ENCODE measurements at places on chromosomes 1 and 21. TPM values are rescaled to one million over a fixed set of nuclear protein-coding genes. Genes with fewer than 3 reads are reported as not detected.

DNA sequence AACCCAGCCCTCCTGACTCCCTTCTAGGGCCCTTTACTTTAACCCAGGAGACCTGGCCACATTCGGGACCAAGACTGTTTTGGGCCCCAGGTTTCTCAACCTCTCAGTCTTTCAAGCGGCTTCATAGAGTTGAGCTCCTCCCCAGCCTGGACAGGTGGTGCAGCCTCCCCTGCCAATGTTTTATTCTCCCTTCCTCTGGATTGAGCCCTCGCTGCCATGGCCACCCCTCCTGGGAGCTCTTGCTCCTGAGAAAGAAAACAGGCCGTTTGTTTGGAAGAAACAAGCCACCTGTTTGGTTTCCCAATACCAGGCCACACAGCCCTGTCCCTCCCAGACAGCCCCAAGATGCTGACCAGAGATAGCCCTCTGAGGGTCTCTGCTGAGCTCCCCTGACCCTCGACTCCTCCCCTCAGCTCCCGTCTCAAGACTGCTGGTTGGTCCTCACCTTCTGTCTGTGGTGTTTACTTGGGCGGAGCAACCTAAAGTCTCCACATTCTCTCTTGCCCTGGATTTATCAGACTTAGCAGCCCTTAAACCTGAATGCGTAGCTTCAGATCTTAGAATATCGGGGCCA, 3.3 kb downstream of the TMEM51 start:
- DNase-seq: peak; percentile 19

- DNase-seq: no peak
Observed at GRCh38 chr1:110058591-110058990, 11.9 kb downstream of the ALX3 start.

- DNase-seq: no peak
Observed at GRCh38 chr1:115796897-115797296, 28.4 kb upstream of the CASQ2 start.

Gene TFAP2E
- 0.28 TPM for total RNA-seq

Gene EDN2
- 0.46 TPM for total RNA-seq

GRCh38 chr1:21537511-21537931, 28.3 kb downstream of the ALPL start:
- no peak for DNase-seq

Gene FAM177B
- total RNA-seq: not detected

Data from HT-29 (cell line).